ENCODE measurements at places on chromosomes 12 and 14.

DNA sequence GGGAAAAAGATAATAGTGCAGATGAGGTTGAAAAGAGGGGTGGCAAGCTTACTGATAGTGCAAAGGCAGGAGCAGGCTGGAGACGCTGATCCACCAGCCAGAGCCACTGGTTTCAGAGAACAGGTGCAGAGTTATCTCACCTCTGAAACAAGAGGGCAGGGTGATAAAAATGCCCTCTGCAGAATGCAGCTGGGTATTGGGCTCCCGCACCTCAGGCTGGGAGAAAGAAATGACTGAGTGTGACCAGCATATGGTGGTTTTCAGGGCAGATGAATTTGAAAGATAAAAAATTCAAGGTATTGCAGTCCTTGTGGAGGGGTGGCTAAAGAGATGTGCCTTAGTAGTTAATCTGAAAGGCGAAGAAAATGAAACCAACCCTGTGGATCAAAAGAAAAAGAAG is 2.9 kb upstream of the TMEM30B start:
- DNase-seq: no peak

DNA sequence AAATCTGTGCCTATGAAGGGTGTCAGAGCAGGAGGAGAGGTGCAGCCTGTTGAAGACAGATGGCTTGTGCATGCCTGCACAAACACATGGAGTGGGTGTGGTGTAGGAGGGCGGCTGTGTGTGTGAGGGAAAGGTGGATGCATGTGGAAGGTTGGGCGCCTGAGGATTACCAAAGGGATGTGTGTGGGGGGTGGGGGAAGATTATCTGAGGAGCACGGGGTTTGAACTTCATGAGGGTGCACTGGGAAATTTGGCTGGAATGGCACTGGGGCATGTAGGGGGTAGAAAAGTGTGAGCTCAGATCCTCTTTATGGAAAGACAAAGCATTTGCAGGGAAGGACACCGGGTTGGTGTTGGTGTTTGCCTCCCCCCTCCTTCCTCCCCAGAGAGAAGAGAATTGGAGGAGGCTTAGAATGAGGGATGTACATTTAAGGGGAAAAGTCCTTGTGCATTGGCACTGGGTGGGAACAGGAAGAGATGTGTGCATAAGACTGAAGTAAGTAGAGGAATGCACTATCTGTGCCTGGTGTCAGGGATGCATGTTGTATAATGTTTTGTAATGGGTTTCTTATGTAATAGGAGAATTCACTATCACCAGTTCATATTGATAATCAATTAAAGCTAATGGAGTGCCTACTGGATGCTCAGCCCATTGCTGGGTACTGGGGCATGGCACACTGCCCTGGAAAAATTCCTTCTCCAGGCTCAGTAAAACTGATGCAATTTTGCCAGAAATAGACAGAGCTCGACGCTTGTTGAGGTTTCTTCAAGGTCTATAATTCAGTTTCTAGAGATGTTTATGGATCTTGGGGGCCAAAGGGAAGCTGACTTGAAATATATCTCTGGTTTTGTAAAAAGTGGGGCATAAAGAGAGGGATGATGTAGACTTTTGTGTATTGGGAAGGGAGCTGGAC is 3.0 kb downstream of the NTF3 start:
- DNase-seq: no peak

DNA sequence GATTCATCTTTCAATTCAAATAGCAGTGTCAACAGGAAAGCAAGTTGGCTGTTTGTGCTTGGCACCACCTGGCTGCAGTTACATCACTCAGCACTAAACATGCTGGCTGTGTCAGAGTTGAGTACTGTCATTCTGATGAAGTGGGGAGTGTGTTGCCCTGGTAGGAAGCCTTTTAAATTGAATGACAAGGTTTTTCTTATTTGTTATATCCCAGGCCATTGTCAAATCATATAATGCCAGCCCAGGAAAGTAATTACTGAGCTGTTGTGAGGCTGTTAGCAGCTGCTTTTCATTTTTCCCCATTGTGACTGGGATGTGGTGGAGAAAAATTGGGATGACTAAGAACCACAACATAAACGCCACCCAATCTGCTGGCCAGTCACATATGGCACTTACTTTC is 106.5 kb upstream of the PRKD1 start:
- DNase-seq: no peak

- no peak for DNase-seq
These were observed 11.8 kb upstream of the TAMALIN start for GRCh38 chr12:51994959-51995358.

DNA sequence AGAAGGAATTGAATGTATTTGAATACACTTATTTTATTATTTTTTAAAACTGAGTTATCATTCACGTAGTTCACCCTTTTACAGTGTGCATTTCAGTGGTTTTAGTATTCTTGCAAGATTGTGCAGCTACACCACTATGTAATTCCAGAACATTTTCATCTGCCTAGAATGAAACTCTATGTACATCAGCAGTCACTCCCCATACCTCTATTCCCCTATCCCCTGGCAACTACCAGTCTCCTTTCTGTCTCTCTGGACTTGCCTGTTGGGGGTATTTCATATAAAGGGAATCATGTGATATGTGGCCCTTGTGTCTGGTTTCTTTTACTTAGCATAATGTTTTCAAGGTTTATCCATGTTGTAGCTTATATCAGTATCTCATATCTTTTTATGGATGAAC is 96.8 kb downstream of the BORCS5 start:
- DNase-seq: no peak

DNA sequence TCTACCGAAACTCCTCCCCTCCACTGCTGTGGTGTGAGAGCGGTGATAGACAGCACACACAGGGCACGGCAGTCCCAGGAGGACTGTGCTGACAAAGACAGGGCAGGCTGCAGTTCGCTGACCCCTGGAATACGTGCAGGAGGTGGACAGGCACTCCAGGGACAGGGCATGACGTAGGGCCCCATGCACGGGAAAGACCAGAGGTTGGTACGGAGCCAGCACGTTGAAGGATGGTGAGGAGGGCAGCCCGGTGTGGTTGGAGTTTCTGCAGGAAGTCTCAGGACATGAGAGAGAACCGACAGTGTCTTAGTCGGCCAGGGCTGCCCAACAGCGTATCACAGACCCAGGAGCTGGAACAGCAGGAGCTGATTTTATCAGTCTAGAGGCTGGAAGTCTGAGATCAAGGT is 254.2 kb upstream of the FKBP4 start:
- DNase-seq: no peak

- no peak for DNase-seq
These were observed 136.0 kb downstream of the TTC8 start for GRCh38 chr14:88960496-88960895.

DNA sequence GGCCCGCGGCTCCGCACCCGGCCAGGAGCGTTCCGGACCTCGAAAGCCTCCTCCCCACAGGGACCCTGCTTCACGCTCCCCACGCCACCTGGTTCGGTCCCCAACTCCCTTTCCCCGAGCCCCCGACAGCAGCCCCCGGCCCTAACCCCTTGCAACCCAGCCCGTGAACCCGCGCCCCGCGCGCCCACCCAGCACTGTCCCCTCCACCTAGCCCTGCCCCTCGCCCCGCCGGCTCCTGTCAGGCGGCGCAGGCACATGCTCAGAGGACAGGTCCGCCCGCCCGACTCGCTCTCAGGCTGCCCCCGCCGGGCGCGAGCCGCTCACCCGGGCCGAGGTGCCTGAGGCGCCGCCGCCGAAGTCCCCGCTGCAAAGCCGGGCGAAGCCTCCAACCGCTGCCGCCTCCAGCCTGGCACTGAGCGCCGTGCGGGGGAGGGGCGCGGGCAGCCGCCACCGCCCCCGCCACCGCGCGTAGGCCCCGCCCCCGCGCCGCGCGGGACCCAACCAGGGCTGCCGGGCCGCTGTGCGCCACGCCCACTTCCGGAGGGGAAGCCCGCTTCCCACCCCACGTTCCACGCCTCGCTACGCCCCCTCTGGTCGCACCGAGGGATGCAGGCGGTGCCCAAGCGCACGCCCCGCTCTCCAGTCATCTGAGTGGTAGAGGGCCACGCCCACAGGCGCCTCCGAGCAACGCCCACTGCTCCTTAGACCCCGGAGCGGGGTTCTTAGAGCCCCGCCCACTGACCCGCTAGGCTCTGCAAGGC is at the start of gene CORO1C:
TSS of gene CORO1C (minus strand) at position 414 of the 761 bp plus-strand sequence. CDS start 30,200 bp downstream, outside the sequence.
- DNase-seq: peak; percentile 89

DNA sequence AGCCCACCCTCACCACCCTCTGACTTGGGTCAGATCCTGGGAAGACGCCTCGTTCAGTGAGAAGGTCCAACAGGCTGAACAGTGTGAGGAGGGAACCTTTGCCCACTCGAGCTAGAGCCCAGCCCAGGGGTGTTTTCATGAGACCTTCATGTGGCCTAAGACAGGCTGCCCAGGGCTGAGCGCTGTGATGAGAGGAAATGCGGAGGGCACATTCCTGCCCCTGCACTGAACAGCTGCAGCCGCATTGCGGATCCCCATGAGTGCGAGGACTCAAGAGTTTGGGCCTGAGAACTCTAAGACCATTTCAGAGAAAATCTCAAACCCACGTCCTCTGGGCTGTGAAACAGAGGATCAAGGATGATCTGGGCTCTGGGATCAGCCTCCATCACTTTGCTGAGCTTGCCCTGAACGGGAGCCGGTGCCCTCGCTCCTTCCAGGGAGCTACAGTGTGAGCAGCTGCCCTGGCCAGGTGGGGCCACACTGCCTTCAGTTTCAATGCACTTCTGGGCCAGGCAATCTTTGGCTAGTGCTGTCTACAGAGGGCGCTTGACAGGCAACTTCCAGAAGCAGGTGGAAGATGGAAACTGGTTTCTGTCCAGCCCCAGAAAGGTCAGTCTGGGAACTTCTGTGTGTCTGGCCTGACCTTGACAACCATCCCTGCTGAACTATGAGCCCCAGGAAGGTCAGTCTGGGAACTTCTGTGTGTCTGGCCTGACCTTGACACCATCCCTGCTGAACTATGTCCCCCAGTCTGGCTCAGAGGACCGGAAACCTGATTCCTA is 43.5 kb upstream of the P2RX7 start:
- no peak for DNase-seq

GRCh38 chr14:103442288-103442687 is 57.1 kb downstream of the MARK3 start:
- no peak for DNase-seq

DNA sequence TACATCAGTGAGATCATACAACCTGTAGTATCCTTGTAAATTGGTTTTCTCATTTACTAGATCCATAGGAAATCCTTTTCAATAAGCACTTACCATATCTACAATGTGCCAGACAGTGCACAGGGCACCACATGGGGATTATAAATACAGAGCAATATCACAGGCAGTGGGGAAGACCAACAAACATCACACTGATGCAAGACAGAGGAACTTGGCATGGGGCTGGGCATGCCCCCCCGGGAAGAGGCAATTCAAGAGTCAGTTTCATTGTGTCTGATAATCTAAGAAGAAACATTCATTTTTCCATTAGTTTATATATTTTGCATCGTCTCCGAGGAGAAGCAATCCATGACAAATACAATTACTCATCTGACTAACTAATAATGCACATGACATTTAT is 16.2 kb downstream of the NT5DC3 start:
- no peak for DNase-seq

DNA sequence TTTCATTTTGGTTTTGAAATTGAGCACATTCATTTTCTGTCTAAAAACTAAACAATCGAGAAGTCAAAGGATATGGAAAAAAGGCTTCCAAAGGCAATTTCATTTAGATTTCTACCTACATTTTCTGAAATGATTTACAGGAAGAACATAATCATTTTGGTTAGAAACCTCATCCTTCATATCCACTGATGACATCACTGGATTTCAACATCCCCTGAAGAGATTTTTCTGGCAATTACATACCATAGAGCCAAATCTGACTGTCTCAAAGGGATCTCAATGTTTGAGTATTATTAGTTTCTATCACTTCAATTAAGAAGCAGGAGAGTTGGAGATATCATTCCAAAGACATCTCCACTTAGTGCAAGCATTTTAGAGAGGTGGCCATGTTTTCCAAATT is 137.8 kb downstream of the TTC7B start:
- no peak for DNase-seq

- no peak for DNase-seq
These were observed 38.7 kb downstream of the RASAL1 start for GRCh38 chr12:113096675-113097461.

GRCh38 chr14:50109342-50109741 is 7.0 kb downstream of the VCPKMT start:
- DNase-seq: no peak

DNA sequence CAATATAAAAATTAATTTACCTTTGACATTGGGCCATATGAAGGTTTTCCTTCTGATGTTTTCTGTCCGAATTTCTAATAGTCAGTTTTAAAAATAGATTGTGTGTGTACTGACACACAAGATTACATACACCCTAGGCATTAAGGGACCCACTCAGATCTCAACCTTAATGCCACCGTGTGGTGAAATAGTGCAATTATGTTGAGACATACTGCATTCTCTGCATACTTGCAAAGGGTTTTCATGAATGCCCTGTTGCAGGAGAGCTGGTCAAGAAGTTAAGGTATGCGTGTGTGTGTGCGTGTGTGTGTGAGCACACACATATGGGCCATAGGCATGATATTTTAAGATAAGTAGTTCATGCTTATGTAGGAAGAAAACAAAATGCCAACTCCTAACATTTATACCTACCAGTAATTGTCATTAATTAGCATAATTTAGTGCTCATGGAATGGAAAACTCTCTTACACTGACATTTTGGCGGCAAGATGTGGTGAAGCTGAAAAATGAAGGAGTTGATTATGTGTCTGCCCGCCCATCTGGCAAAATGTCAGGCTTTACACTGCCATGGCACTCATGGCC is 58.8 kb downstream of the PIK3C2G start:
- no peak for DNase-seq

DNA sequence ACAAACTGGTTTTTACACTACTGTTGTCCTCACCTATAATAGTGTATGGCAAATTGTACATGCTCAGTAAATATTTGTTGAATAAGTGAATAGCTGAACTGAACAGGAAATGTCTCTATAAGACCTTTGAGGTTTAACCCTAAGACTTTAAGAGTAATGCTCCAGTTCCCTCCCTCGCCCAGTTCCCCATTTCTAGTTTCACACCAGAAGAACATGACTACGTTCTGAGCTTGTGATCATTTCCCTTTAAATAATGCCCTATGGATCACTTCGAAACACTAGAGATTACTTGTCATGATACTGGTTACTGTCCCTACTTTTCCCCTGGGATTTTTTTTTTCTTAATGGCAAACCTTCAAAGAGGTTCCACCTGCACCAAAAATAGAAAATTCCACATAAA is 69.3 kb downstream of the PRKD1 start:
- DNase-seq: no peak

DNA sequence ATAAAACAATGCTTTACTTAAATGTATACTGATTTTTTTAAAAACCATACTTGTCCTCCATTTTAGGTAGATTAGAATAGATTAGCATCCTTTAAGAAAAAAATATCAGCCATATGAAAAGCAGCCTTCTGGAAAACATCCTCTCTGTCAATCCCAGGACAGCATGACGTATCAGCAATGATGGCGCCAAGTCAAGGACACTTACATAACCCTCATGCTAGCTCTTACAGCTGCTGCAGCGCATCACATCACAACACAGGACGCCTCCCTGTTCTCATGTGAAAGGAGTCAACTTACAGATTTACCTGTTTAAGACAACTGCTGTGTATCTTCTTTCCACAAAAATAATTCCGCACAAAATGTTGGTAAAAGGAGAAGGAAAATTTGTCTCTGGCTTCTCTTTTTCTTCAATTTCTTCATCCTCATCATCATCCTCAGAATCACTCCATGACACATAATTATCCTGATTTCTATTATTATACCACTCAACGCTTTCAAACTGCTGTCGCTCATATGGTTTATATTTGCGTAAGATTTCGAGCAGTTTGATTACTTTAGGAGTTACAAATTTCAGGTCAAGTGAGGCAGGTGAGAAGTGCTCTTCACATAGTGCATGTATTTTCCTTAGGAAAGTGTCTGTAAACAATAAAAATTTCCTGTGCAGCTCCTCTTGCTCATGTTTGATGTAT is 33.3 kb downstream of the DICER1 start:
- no peak for DNase-seq

Measured in stimulated activated CD4-positive, alpha-beta T cell treated with anti-CD3 and anti-CD28 coated beads, Interleukin-1b, Interleukin-23, amount 100 ng/mL, for 1 hour (primary cell).